ENCODE measurements at places on chromosomes 5 and 9. TPM values are rescaled to one million over a fixed set of nuclear protein-coding genes. Genes with fewer than 3 reads are reported as not detected.

Gene CAST
- total RNA-seq, result 127 TPM

Gene TXNDC8
- total RNA-seq, result not detected

Gene LRRC19
- total RNA-seq, result not detected

Gene PCA3
- total RNA-seq, result not detected

Gene SLC27A6
- 0.18 TPM for total RNA-seq

Measured in myometrial cell (primary cell).